Urothelium cell line (cell line): ENCODE measurements at places on chromosomes 2 and 18.

GRCh38 chr2:133532919-133533318 is 35.3 kb downstream of the NCKAP5 start:
- DNase-seq, result peak; percentile 53

DNA sequence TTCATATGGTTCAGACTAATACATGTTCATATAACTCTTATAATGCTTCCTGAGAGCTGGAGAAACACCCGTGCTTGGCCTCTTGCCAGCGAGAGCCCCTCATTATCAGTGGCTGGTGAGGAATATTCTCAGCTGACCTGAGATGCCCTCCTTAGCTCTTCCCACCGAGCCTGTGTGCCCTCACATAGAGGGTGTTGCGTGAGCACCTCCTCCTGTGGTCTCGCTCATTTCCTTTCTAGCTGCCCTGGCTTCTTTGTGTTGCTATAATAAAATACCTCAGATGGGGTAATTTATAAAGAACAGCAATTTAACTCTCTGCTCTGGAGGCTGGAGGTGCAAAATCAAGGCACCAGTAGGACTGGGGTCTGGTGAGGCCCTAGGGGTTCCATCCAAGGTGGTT is 80.5 kb upstream of the ALKAL2 start:
- no peak for DNase-seq

GRCh38 chr2:236922061-236922460 is 163.6 kb upstream of the COPS8 start:
- no peak for DNase-seq

- DNase-seq, result no peak
These were observed 78.1 kb upstream of the FAM110C start for GRCh38 chr2:124241-124880.

- no peak for DNase-seq
These were observed 224.8 kb downstream of the NUP35 start for GRCh38 chr2:183349091-183349490.

- DNase-seq, result no peak
These were observed 25.1 kb downstream of the MARCHF7 start for GRCh38 chr2:159737292-159737916.

DNA sequence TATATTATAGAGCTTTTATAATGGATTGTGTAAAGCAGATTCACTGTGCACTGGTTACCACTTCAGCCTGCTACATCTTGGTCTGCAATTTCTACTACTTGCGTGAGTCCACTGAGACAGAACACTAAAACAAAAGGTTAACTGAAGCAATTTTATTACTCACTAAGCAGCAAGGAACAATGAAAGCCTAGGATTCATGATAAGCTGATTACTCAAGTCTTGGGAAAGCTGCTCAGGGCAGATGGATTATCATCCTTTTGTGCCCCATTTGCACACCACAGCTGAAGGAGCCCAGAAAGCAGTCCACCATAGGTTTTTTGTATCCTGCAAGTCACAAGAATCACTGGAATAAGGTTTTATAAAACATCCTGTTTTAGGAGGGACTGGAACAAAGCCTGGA is 1215.2 kb upstream of the TMEFF2 start:
- no peak for DNase-seq
